GOT3 (cell line): ENCODE measurements at places on chromosomes 7 and 10.
A peak's percentile ranks its signal among the peaks of the same experiment; 100 is the strongest.

DNA sequence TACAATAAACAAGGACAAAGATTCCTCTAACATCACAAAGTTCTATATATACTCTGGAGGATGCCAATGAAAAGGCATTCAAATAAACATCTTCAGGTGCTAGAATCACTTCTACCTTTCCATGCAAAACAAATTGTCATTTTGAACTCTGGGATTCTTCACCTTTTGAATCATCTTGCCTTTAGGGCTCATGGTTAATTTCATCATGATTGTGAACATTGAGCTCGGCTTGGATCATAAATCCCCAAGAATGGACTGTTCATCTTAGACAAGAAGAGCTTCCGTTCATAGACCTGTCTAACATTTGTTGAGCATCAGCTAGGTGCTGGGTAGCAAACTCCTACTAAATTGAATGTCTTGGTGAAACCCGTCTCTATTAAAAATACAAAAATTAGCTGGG is 212.2 kb downstream of the TNS3 start:
- DNase-seq, result no peak

DNA sequence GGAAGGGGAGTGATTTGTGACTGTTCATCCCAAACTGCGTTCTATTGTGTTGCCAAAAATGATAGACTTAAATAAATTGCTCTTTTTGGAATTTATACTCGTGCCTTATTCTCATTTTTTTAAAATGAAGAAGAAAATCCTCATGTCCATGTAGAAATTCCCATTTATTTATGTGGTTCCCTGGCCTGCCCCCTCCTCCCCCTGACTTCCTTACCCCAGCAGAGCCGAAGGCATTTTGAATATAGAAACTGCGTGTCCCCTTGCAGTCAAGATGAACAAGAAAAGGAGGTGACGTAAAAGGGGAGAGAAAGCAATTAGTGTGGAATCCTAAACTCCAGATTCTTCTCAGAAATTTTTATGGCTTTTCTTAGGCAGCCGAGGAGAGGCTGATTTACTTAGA is 126.1 kb downstream of the FAM204A start:
- DNase-seq, result no peak

- peak; percentile 38 for DNase-seq
These were observed 98.0 kb upstream of the ANLN start for GRCh38 chr7:36291387-36292316.

DNA sequence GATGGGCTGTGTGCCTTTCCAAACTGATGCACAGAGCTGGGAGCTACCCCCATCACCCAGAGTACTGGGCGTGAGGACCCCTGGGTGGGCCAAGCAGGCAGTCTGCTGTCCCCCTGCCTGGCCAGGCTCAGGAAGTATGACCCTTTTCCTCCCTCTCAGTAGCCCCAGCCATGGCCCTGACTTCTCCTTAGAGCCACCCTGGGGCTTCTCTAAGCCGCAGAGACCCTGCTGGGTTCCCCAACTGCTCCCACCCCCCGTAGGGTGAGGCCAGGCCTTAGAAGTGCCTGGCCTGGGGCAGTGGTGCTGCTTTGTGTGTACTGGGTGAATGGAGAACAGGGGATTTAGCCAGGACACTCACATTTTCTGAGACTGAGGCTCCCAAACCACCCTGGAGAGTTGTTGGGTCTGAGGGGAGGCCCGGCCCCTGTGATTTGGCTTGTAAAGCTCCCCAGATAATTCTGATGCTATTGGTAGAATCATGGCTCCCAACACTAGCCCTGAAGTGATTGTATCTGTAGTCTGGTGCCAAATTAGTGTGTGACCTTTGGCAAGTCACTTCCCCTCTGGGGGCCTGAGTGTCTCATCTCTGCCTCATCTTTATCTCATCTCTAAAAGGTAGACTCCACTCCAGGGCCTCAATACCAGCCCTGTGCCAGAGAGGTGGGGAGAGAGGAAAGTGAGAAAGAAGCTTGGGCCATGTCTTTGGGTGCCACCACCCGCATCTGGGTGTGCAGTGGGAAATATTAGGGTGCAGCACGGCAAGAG is 99.7 kb upstream of the PPIF start:
- no peak for DNase-seq

DNA sequence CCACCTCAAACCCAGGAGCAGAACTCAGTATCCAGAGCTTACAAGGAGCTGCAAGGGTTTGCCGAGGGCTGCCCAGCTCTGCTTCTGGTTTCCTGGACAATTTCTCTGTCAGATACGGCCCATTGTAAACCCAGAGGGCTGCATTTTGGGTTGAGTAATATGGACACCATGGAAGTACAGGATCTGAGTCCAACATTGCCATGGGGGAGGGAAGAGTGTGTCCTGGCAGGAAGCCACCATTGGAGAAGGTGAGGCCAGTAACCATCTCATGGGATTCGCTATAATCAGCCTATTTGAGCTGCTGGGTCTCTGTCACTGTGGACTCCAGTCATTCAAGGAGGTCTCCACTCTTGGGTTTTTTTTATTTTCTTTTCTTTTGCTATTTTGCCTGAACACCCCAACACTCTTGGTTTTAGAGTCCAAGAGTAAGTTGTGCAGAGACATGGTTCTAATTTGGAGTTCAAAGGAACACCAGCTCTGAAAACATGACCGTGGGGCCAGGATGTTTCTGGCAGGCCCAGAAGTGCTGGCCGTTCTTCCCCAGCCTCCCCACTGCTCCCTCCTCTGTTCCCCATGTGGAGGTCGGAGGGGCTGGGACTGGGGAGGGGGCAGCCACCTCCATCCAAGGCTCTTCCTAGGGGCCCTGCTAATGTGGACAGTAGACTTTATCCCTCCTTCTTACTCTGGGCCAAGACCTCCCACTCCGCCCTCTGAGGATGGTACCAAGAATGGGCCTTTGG is 46.2 kb downstream of the CHST3 start:
- no peak for DNase-seq

DNA sequence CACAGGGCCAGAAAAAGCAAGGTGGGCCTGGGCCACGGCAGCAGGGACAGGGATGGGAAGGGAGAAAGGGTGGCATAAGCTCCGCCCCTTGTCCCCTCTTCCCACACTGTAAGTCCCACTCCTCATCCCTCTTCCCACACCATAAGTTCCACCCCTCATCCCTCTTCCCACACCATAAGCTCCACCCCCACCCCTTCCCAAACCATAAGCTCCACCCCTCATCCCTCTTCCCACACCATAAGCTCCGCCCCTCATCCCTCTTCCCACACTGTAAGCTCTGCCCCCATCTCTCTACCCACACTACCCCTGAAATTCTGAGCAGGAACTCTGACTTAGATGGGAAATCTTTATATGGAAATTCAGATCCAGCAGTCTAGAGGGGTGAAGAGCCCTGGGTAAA is 55.7 kb downstream of the HSPA12A start:
- DNase-seq, result no peak

DNA sequence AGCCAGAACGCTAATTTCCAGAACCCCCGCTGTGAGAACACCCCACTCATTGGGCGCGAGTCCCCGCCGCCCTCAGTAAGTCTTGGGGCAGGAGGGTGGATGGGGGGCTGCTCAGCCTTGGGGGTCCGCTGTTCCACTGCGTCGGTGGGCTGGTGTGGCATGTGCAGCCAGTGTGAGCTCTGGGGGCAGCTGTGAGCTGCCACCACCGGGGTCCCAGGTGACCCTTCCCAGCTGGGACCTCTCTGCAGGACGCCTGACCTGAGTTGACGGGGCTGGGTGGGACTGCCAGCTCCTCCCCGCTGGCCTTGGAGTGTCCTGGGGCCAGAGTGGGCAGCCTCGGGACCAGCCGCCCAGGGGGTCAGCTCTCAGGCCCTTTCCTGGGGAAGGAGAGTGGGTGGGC is 27.2 kb downstream of the TTYH3 start:
- no peak for DNase-seq

- no peak for DNase-seq
These were observed 59.9 kb downstream of the MKX start for GRCh38 chr10:27685681-27686080.

- DNase-seq, result no peak
These were observed at the start of gene BEND7 for GRCh38 chr10:13528875-13529713. Gene BEND7 (minus strand): TSS chr10:13529014. CDS start chr10:13528533, 481 bp downstream.

DNA sequence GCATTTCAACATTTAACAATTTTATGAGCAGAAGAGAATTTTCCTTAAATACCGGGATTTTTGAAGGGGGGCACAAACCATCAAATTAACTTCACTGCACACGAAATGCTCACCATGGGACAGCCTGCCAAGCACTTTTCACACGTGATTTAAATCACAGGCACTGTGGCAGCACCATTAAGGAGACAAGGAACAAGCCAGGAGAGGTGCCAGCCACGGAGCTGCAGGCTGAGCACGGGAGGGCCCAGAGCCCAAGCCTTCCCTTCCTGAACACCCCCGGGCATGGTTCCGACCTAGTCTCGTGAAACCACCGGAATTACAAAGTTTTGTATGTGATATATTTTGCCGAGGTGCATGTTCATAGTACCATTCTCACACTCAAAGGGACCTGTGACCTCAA is 13.4 kb downstream of the PITRM1 start:
- DNase-seq, result no peak

GRCh38 chr10:126581648-126582046 is 88.8 kb downstream of the C10orf90 start:
- no peak for DNase-seq

DNA sequence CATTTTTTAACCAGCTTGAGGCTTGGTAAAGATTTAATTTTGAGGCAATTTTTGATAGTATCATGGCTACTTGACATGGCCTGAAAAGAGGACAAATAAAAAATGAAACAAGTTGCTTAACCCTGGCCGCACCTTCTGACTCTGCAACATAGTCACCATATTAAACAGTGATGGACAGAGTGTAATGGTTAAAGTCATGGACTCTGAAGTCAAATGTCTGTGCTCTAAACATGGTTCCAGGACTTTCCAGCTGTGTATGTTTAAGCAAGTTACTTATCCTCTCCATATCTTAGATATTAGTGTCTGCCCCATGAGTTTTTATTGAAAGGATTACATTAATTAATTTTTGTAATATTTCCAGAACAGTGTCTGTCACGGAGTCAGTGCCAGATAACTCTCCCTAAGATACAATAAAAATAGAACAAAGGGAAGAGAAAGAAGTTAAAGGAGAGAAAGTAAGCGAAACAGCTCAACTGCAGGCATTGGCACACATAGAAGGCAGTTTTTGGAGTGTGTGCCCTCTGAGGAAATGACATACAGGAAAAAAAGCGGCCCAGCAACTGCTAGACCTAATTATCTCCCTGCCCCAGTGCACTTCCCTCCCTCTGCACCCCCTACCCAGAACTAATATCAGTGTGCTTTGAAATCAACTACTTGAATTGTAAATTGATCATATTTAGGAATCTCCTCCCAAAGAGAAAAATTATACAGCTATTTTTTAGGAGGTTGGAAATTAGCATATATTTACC is 65.3 kb downstream of the MACC1 start:
- DNase-seq, result no peak

- DNase-seq, result no peak
These were observed 91.8 kb upstream of the KMT2C start for GRCh38 chr7:152527610-152528032.

- DNase-seq, result no peak
These were observed 1027.8 kb upstream of the LRRTM3 start for GRCh38 chr10:65898055-65898454.

DNA sequence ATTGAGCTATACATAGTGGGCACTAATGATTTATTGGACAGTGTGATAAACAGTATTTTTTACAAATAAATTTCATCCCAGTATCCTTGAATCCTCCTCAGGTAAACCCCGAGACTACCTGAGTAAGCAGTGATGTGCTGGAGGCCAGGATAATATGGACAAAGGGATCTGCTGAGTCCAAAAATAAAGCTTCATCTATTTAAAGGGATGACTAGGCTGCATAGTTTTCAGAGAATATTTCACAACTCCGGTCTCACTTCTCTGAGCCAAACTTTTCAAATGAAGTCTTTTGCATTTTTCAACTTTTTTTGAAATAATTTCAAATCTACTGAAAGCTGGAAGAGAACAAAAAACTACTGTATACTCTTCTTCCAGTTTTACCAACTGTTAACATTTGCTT is 2.5 kb downstream of the ACTR3B start:
- no peak for DNase-seq

DNA sequence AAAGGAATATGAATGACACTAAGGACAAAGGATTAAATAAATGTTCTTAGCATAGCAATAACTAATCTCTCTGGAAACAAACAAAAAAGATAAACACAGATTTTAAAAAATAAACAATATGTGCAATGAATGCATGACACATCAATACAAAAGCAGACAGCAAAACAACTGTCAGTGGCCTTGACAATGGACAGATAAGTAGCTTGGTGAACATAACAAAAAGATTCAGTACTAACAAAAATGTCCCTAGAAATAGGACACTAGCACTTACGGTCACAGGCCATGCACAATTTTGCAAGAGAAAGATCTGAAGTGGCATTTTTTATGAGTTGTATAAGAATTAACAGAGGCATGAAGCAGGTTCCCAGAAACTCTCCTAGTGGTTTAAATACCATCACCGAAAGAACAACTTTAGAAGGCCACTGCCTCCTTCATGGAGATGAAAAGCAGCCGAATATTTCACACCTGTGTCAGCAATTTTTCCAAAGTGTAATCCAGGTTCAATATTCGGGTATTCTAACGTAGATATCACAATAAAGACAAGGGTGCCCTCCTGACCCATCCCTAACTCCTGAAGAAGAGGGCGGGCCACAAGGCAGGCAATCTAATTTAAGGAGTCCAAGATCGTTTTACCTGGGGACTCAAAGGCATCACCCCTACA is 231.3 kb upstream of the MKLN1 start:
- DNase-seq, result no peak

DNA sequence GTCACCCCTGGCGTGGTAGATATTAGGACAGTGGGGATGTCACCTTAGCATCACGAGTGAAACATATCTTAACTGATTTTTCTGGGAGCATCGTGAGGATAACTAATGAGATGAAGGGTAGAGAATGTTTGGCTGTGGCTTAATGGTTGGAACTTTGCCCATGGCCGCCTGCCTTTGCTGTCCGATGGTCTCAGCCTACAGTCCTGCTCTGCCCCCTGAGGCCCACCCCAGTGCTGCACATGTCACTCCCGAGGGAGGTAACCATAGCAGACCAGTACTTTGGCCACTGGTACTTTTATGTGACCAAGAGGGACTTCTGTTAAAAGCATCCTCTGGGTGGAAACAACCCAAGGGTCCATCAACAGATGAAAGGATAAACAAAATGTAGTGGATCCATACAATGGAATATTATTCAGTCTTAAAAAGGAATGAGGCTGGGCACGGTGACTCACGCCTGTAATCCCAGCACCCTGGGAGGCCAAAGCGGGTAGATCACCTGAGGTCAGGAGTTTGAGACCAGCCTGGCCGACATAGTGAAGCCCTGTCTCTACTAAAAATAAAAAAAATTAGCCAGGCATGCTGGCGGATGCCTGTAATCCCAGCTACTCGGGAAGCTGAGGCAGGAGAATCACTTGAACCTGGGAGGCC is 58.4 kb downstream of the TACR2 start:
- DNase-seq, result no peak

DNA sequence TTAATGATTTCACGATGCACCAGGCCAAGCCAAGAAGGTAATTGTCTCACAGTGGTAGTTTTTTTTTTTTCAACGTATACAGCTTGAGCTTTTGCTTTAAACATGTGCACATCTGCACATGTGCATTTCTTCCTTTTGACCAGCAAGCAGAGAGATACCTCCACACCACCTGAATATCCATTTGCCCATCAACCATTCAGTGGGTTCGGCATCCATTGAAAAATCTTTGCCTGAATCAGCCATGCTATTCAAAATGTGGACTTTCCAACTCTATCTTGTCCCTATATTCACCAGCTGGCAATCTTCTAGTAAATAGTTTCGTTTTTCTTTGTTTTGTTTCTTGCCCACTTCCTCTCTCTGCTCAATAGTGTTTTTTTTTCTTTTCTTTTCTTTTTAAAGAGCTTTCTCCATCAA is 7.7 kb upstream of the TRA2A start:
- DNase-seq, result no peak

GRCh38 chr7:108324053-108325038 is 131.9 kb downstream of the NRCAM start:
- no peak for DNase-seq
